Stimulated activated CD4-positive, alpha-beta T cell treated with anti-CD3 and anti-CD28 coated beads, Interleukin-12 subunit alpha, Interleukin-12 subunit beta, amount 100 ng/mL, for 4 hours (primary cell): ENCODE measurements at places on chromosomes 11 and 22.

GRCh38 chr11:19938866-19939265 is 221.4 kb downstream of the DBX1 start:
- no peak for DNase-seq

DNA sequence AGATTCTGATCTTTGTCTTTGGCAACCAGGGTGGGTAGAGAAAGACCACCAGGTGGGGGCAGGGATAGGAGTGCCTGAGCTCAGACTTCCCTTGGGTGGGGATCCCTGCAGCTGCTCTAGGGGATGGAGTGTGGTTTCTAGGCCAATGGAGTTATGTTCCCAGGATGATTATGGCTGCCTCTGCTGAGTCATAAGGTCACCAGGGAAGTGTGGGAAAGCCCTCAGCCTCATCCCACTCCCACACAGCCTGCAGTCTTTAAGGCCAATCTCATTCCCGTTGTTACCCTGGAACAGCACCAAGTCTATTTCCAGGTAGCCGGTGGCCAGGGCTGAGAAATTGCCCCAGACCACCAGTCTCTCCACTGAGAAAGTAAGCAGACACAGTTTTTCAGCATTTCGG is 2269.3 kb upstream of the RAG2 start:
- no peak for DNase-seq

GRCh38 chr11:75733071-75733430 is 15.4 kb downstream of the MOGAT2 start:
- no peak for DNase-seq

DNA sequence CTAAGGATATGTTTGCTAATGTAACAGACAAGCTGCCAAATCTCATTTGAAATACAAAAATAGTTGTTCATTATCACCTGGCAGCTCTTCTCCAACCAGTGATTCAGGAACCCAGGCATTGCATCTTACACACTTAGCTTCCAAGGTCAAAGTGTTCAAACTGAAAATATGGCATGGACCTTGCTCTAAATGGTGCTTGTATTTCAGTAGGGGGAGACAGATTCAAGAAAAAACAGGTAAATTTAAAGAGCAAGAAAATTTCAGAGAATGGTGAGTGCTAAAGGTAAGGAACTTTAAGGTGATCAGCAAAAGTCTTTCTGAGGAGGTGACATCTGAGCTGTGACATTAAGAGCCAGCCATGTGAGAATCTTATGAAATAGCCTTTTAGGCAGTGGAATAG is 82.8 kb upstream of the E2F8 start:
- no peak for DNase-seq

- DNase-seq = no peak
Measured at GRCh38 chr11:115276191-115276590, 228.0 kb downstream of the CADM1 start.

GRCh38 chr11:106466521-106467080 is 389.1 kb downstream of the AASDHPPT start:
- DNase-seq = no peak

GRCh38 chr11:72723508-72723907 is 28.7 kb downstream of the ARAP1 start:
- no peak for DNase-seq

- peak; percentile 28 for DNase-seq
Measured at GRCh38 chr11:126061707-126062678, 673 bp downstream of the CDON start.

GRCh38 chr11:117484156-117484555 is 156.5 kb downstream of the CEP164 start:
- DNase-seq = no peak

DNA sequence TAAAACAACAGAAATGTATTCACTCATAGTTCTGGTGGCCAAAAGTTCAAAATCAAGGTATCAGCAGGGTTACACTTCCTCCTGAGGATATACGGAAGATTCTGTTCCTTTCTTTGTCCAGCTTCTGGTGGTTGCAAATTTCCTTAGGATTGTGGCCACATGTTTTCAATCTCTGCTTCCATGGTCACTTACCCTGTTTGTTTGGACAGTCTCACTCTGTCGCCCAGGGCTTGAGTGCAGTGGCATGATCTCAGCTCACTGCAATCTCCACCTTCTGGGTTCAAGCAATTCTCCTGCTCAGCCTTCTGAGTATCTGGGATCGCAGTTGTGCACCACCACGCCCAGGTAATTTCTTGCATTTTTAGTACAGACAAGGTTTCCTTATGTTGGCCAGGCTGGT is 534.3 kb downstream of the KCNA4 start:
- no peak for DNase-seq

DNA sequence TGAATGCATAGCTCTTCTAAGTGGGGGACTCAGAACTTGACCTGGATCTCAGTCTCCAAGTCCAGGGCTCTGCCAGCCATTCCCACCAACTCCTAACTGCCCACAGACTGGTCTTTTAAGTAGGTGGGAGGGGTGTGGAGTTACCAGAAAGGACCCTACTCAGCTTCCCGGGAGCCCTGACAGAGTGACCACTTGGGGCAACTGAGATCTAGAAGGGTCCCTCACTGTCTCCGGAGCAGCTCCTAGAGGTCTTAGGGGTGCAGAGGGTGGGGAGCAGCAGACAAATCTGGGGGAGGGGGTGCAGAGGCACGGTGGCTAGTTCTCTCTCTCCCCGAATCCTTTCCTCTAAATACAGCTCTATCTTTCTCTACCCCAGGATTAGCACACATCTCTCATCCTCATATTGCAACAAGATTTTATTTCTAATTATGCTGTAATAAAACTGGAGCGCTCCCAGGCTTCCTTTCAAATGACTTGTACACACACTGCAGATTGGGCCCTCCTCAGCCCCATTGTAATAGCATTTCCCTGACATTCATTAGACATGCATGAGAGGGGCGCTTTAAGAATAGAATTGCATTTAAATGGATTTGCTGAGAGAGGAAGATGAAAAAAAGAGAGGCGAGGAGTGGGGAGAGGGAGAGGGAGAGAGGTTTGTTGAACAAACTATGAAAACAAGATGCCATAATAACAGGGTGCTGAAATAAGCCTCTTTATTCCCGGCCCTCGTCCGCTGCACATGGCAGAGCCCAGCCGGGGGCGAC is 219.0 kb downstream of the CEP164 start:
- no peak for DNase-seq

DNA sequence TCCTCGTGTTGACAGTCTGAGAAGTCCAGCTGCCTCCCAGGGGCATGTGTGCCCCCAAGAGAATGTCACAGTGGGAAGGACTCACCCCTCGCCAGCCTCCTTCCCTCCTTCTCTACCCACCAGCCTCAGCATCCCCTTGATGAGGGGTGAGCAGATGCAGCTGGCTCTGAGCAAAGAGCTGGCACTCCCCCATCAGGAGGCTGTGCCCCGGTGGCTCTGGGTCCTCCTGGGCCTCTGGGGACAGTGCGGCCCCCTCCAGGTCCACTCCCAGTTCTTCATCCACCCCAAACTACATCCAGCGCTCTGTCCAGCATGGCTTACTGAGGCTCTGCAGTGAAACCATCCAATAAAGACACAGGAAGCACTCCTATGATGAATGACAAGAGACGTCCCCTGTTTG is 210.4 kb downstream of the BRD1 start:
- DNase-seq = no peak

GRCh38 chr22:36397131-36398093 is 9.6 kb upstream of the MYH9 start:
- no peak for DNase-seq

GRCh38 chr11:115406404-115406803 is 97.8 kb downstream of the CADM1 start:
- DNase-seq = no peak

DNA sequence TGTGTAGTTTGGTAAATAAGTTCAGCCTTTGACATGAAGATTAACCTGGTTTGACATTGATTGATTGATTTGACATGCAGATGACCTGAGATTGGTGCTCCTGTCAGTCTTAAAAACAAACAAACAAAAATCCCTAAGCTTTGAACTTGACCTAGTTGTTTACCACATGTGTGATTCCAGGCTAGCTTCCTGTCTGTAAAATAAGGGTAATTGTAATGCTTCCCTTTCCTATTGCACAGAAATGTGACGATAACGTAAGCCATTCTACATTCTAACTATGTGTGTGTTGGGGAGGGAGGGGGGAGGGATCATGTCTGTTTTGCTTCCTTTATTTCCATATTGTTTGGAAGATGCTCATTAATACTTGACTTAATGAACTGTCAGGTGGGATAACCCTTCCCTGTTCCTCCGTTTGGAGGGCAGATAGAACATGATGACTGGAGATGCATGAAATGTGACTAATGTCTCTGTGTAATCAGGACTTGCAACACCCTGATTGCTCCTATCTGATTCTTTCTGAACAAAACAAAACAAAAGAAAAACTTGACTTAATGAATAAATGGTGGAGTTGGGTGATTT is 106.1 kb upstream of the CLMP start:
- DNase-seq = no peak

DNA sequence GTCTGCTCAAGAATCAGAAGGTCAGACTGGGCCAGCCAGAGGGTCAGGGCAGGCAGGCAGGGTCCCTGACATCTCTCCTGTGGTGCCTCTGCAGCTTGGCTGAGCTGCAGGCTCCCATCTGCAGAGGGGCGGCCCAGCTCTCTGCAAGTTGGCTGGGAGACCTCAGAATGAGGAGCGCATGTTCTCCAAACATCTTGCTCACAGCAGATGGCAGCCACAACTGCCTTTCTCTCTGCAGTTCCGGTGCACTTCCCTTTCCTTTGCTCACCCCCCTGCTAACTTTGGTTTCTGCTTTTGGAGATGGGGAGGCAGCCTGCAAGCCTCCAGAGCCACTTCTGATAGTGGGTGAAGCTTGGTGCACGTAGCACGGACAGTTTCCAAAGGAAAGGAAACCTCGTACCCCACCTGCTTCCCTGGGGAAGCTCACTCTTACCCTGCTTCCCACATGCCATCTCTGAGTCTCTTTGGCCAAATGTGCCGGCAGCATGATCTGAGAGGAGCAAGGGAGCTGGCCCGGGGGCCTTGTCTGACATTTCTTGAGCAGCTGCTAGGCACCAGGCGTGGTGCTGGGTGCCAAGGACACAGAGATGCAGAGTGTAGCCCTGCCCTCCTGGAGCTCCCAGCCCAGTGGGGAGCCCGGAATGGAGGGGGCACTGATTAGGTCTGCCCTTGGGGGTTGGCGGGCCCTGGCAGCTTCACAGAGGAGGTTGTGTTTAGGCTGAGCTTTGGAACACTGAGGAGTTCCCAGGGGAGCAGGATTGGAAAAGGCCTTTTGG is 18.2 kb downstream of the DAGLA start:
- DNase-seq = no peak
